NCI-H510A treated with DMSO at 0.1 percent for 48 hours (cell line): ENCODE measurements at places on chromosomes 4 and X.
A peak's percentile ranks its signal among the peaks of the same experiment; 100 is the strongest.

DNA sequence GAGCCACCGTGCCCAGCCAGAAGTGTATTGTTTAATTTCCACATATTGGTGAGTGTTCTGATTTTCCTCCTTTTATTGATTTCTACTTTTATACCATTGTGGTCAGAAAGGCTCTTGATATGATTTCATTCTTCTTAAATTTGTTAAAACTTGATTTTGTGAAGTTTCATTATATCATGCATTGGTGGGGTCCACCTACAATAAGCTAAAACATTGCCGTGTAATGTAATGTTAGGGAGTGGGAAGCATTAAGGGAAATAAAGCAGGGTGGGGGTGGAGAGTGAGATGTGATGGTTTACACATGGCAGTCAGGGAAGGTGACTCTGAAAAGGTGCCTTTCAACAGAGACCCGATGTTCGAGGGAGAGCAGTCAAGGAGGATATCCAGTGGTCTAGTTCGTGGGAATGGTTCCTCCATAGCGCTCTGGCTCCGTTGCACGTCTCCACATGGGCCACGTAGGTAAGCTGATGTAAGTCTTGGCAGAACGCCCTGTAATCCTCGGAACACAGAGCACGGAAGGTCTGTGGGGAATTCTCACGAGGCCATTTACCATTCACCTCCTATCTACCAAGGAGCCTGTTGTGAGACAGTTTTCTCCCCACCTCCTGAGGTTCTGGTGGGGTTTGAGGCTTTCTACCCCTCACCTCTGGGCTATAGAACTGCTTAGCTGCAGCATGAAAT, 7.7 kb upstream of the WDR13 start:
- no peak for DNase-seq

- no peak for DNase-seq
Measured at GRCh38 chr4:83858131-83858530, 322.2 kb downstream of the GPAT3 start.

- no peak for DNase-seq
Measured at GRCh38 chrX:7635604-7636003, 207.4 kb upstream of the VCX start.

DNA sequence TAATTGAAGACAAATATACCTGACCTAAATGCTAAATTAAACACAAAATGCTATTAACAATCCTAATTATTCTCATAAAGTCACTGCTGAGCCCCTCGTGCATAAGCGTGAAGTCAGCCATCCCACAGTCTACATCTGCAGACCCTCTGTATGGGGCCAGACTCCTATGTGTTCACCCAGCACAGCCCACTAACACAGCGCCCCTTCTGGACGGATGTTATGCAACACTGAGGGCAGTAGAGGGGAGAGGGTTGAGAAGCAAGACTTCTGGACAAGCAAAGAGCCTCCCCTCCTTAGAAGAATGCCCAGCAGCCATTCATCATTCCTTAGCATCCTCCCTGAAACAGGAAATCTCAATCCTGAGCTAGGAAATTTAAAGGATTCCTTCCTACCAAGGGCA, 7.9 kb downstream of the TRPC3 start:
- no peak for DNase-seq

GRCh38 chr4:5957076-5957475, 61.2 kb downstream of the C4orf50 start:
- DNase-seq, result no peak

- no peak for DNase-seq
Measured at GRCh38 chrX:153763298-153763932, 634 bp upstream of the PLXNB3 start.

DNA sequence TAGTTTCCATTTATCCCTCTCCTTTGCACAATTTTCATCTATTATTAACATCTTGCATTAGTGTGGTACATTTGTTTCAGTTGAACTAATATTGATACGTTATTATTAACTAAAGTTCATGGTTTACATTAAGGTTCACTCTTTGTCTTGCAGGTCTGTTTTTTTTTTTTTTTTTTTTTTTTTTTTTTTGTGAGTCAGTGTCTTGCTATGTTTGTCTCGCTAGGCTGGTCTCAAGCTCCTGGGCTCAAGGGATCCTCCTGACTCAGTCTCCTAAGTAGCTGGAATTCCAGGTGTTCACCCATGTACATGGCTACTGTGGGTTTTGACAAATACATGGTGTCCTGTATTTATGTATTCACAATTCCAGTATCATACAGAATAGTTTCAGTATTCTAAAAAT, 6.8 kb downstream of the TBC1D19 start:
- DNase-seq, result no peak

- DNase-seq, result peak; percentile 53
Measured at GRCh38 chrX:70196961-70197720, 19.9 kb downstream of the DGAT2L6 start.

GRCh38 chrX:70505451-70505841, 60.8 kb downstream of the DLG3 start:
- DNase-seq, result no peak

DNA sequence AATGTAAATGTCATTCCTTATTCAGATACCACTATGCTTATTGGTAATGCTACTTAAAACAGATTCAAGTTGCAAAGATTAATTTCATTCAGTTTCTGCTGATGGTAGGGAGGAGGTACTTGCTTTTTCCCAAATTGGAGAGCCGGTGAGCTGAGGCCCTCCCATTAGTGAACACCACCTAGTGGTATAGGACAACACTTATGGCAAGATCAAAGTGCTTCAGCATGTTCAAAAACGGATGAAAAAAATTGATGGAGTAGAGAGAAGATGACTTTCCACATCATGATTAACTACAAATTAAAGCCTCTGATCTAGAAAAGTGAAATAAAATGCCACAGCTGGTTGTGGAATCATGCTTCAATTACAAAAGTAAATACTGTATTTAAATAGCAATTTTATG, 112.9 kb downstream of the MBNL3 start:
- no peak for DNase-seq

DNA sequence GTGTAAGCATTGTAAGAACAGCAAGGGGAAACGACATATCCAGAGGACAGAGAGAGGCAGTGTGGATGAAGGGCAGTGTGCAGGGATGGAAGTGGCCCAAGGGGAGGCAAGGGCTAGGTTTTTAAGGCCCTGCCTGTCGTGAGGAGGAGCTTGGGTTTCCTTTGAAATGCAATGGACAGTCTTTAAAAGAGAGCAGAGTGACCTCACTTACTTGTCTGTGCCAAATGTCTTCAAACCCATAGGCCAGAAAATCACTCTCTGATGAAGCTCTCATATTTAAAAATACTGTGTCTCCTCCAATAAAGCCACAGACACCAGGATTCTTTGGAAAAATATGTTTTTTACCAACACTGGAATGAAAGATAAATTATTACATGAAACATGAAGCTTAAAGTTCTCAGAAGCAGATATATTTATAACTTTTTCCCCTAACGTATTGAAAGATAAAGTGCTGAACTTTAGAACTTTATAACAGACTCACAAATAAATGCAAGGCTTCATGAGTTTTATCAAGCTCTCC, 19.2 kb upstream of the ATXN3L start:
- no peak for DNase-seq

DNA sequence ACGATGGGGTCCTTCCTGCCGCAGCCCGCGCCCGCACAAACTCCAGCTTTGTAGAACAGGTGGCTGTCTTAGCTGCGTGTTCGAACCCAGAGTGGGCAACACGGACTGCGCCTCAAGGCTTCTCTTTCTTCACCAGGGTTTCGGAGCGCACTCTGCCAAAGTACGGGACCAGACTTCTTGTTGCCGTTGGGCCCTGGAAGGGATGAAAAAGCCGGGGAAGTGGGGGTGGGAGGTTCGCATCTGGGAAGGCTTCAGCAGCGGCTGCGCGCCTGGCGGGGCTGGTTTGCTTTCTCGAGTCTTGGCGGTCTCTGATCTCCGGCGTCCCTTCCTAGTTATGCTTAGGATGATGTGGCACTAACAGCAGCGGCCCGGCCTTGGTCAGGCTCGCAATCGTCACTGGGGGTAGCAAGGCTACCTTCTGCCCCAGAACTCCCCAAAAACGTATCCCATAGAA, 673 bp downstream of the PARM1 start:
- peak; percentile 38 for DNase-seq

DNA sequence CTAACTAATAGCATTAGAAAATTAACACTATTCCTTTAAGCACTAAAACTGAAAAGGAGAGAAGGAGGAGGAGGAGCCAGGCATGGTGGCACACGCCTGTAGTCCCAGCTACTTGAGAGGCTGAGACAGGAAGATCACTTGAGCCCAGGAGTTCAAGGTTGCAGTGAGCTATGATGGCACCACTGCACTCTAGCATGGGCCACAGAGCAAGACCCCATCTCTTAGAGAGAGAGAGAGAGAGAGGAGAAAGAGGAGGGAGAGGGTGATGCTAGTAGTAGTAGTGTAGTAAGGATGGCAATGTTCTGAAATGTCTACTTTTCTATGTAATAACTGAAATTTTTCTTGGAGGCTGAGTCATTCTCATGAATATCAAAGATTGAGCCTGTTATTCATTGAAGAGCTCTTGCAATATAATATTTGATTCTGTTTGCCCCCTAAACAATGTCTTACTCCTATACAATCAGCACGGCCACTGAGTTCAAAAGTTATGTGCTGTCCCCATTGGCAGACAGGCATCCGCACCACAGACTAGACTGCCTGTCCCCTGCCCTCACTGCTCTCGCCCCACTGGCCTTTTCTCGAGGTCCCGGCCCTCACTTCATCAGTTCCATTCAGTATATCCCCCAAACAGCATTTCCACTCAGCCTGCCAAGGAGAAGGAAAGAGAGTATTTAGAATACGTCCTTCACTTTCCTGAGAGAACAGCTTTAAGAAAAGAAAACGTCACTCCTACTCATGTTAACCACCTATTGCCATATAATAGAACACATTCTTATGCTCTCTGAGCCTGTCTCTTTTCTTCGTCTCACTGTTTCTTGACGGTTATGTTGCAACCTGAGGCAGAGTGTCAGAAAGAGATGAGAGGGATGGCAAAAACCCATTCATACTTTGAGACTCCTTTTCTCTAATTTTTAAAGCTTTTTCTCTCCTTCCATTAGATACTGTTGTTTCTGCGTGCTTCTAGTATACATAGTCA, 238.1 kb downstream of the PALLD start:
- DNase-seq, result no peak

DNA sequence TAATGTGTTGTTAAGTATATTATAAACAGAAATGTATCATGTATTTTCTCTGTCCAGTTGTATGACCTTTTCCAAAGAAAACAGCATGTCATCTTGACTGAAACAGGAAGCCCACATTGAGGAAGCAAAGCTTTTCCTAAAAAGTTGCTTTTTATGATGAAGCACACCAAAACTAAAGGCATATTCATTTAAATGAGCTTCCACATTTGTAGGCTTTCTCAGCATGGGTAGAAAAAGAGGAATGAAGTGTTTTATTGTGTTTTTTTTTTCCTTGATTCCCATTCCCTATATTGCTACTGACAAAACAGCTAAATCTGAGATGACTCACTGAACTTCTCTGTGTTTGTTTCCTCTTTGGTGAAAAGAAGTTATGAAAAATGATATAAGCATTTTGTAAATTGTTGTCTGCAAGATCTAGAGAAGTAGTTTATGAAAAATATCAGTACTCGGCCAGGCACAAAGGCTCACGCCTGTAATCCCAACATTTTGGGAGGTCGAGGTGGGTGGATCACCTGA, 32.5 kb upstream of the FRAS1 start:
- no peak for DNase-seq

DNA sequence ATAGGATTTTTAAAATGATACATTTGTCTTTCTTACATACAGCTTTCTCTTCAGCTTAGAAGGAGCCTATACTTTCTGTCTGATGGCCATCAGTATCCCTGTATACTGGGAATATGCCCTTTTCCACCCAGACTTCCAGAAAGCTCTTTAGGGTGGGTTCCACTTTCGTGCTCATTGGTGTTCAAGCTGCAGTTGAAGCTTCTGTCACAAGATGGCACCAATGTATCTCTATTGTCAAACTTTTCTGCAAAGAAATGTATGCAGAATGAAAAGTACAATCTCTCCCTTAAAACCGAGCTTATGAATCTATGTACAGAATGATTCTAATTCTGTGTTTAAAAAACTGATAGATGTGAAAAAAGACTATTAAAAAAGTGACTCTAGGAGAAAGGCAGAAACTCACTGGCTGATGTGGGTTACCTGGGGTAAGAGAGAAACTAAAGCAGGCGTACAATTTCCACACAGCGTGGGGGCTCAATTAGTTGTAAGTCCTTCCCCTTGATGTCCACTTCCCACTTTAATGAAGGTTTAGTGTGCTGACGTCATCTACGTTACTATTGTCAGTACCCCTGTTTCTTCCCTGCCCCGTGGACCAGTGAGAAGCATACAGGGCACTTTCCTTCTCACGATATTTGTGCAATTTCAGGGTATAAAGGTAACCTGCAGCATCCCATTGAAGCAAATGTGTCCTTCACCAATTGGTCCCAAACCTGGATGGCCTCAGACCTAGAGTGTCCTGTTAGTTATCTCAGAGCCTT, 57.3 kb upstream of the TCEAL2 start:
- peak; percentile 13 for DNase-seq

GRCh38 chr4:140331245-140331644, 42.2 kb upstream of the SCOC start:
- DNase-seq, result no peak

DNA sequence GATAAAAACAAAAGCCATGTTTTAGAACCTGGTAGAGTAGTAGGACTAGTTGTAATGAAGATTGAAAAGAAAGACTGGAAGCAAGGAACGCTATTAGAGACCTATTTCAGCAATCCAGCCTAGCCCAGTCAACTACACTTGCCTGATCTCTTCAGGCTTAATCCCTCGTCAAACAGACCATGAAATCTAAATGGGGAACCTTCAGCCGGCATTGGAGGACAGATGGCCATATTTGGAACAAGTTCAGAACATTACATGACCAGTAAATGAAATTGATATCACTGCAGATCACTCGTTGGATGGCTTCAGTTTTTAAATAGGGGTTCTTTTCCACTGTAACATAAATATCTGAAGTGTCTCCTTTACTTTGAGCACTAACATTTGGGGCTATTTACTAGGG, 84.8 kb upstream of the WDR44 start:
- DNase-seq, result peak; percentile 4

DNA sequence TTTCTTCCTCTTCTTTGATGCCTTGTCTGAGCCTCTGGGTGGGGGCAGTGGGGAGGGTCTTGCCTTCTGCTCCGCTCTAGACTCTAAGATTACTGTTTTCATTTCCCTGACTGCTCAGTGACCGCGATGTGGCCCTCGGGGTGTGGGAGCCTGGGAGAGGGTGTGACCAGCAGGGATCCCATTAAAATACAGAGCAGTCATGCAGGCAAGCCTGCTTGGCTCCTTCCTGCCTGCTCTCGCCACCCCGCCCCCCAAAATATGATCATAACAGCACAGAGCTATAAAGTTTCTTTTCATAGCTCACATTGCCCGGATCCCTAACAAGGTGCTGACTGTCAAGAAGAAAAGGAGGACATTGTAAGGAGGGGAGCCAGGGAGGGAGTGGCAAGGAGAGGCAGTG, 332.9 kb downstream of the RAB28 start:
- no peak for DNase-seq
